ENCODE measurements at places on chromosomes 1 and 21.

GRCh38 chr1:113434874-113435175 lies 44.5 kb downstream of the MAGI3 start:
- no peak for DNase-seq

DNA sequence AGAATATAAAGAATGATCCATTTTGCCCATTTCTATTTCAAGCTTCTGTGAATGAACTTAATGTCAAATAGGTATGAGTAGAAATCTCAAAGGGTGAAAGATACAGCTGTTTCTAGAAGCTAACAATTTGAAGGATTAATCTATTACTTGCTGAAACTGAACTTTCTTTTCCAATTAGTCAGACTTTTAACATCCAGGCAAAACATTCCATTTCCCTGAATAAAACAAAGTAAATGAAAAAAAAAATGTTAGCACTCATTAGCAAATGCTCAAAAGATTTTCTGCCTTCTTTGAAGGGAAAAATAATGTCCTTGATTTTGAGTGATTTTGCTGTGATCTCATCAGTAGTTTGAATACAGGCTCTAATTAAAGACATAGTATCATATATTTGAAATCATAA lies 447.6 kb upstream of the PRMT6 start:
- DNase-seq: no peak

DNA sequence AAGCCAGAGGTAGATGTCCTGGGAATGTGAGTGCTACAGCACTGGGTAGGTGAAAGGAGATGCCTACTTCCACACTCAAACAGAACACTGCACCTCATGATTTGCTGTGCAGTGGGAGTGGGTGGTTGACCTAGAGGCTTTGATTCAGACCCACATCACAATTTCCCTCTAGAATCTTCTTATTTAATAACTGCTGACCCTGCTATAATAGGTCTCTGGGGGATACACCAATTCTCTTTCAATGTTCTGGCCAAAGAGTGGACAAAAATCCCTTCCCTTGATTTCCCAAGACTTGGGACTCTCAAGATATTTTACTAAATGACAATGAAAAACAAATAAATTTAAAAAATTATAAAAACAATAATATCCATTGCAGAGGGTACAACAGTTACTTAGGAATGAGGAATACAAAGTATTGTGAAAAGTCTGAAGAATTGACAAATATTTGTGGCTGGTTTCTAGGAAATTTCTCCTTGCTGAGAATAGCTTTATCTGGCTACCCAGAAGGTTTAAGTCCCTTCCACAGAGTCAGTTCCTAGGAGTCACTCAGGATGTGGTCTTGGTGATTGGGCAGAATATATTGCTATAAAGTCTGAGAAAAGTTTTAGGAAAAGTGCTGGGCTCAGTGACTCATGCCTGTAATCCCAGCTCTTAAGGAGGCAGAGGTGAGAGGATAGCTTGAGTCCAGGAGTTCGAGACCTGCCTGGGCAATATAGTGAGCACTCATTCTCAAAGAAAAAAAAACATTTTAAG lies 2.4 kb upstream of the FCGR2A start:
- DNase-seq: no peak

- no peak for DNase-seq
These were observed 1.6 kb upstream of the BSND start for GRCh38 chr1:54996869-54997710.

- no peak for DNase-seq
These were observed 80.5 kb downstream of the PRKAB2 start for GRCh38 chr1:147091801-147092200.

- no peak for DNase-seq
These were observed 6.6 kb downstream of the TBX19 start for GRCh38 chr1:168287237-168287664.

DNA sequence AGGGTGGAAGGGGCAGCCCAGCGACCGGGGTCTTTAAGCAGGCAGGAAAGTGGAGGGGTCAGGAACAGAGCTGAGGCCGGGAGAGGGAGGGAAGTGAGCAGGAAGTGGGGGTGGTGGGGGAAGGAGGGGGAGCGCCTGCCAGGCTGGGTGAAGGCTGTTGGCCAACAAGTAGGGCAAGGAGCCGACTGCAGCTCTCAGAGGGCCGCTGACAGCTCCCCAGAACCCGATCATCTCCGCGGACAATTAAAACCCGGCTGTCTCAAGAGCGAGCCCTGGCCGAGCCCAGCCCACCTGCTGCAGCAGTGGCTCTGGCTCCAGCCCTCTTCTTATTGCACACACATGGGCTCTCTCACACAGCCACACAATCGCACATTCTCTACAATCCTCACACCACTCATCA lies 51.6 kb downstream of the GRIK3 start:
- DNase-seq: no peak
